ENCODE measurements at places on chromosomes 3 and 15.

- DNase-seq = peak; percentile 94
Measured at GRCh38 chr15:101675015-101675414, 22.8 kb upstream of the TM2D3 start.

DNA sequence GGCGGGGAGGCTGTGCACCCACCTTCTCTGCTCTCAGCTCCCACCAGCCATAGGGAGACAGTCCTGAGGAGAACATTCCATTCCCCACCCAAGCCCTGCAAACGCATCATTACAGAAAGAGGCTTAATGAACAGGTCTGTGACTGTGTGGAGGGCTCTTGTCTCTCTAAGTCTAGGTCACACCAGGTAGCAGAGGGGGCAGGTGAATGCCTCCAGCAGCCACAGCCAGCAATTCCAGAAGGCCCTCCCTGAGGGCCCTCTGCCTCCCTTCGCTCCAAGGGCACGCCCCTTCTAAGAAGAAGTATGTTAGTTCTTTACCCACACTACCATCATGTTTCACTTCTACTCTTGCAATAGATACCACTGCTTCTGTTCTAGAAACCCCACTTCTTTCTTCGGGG, 217.5 kb upstream of the BHLHE40 start:
- no peak for DNase-seq

DNA sequence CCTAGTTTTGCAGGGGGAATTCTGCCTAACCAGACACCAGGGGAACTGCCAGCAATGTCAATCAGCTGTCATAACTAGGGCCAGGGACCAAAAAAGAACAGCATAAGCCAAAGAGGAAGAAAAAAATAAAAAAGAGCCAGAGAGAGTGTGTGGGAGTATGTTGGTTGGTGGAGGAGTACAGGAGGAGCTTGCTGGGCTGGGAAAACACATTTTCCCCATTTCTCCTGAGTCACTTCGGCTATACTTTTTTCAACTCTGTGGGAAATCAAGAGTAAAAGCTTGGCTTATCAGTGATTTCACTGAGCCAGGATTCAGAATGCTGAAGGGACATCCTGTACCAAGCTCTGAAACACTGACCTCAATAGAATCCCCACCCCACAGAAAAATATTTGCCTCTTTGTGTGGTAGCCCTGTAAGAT, 144.7 kb upstream of the DPH6 start:
- DNase-seq = peak; percentile 64

- DNase-seq = no peak
Measured at GRCh38 chr3:157065201-157065600, 94.7 kb downstream of the CCNL1 start.

- DNase-seq = no peak
Measured at GRCh38 chr3:56190130-56190529, 278.1 kb downstream of the ERC2 start.

DNA sequence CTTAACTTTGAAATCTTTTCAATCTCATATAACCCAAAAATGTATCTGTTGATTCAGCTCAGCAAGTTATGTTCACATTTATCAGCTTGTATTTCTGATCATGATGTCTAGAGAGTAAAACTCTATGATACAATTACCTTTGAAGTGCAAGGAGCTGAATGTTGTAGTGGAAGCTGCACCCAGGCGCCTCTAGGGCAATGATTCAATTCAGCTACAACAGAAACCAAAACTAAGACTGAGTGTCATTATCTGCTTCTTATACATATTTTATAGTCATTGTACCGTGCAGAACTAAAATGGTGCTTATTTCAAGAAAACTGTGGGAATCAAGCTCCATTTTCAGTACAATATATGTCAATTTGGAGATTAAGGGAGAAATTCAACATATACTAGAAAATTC, 1237.5 kb downstream of the ZPLD1 start:
- no peak for DNase-seq

DNA sequence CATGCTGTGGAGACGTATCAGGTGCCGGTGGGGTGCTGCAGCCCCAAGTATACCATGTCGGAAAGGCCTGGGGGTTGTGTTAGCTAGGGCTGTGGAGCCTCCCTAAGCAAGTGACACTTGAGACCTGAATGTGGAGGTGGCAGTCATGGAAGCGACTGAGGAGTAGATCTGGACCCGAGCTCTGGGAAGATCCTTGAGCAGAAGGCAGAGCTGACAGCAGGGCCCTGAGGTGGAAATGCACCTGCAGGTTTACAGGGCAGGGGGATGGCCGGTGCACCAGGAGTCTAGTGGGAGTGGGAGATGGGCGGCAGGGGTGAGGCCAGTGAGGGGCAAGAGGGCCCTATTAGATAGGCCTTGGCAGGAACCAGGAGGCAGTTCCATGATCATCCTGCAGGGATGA, 91.8 kb upstream of the PLXNA1 start:
- DNase-seq = no peak

DNA sequence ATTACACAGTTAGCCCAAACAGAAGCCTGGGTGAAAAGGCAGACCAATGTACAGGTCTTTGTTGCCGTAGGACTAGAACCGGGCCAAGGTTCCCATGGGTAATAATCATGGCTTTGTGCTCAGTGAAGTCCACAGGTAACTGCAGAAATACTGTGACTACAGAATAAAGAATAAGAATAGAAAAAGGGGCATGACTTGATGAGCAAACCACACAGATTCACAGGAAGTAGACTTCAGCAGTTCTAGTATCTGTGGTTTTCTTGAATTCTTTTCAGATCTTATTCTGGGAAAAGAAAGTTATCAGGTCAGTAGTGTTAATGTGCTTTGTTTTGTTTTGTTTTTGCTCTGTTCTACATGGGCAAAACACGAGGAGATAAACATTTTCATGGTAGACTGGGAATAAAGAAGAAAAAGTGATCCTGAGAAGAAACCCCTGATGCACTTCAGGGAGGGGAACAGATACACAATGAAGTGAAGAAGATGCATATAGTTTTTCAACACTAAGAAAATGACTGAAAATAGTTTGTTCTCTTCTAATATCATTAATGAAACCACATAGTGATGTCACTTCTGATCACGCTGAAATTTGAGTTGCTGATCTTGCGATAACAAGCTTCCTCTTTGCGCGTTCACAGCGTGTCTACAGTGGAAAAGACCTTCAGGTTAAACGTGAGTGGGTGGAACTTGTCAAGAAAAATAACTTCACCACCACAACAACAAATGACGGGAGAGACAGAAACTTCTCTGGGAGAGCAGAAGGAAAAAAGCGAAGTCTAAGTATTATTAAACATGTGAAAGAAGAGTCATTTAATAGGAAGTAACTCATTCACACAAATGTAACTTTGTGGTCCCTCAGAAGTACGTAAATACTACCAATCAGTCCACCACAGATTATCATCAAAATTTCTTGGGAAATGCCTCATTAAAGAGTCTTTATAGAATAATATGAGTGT, 315.8 kb upstream of the SATB1 start:
- no peak for DNase-seq

GRCh38 chr15:82039871-82040270, 5.9 kb downstream of the MEX3B start:
- DNase-seq = no peak

DNA sequence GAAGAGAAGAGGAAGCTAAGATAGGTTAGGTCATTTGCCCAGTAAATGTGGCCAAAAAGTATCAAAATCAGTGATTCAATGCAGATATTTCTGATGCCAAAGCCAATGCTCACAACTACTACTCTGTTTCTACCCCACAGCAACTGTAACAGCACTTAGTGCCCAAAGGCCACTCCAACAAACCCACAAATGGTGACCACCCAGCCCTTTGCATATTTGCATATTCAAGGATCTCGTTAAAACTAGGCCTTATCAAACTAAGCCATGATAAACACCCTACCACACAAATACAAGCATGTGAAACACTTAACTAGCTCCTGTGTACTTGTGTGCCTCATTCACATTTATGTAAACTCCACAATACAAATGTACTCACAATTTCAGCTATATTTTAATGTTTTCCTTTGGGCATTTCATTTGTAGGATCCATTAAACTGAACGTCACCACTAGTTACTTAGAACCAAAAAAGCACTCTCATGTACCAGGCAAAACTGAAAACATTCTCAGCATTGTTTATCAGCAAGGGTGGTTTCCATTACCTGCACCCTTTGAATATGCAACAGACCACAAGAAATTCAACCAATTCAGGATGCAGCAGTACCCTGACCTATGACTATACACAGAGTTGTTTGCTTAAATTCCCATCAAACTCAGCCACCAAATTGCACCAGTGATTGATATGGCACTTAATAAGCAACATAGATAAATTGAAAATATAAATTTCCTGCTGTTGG, 111.2 kb upstream of the STT3B start:
- no peak for DNase-seq

- no peak for DNase-seq
Measured at GRCh38 chr15:57743424-57743823, 36.9 kb downstream of the POLR2M start.

GRCh38 chr15:57521503-57521902, 70.2 kb upstream of the MYZAP start:
- DNase-seq = no peak

GRCh38 chr15:58298879-58299850, 132.6 kb upstream of the LIPC start:
- DNase-seq = peak; percentile 46

GRCh38 chr15:40915679-40916078, 13.5 kb upstream of the DLL4 start:
- no peak for DNase-seq

- peak; percentile 35 for DNase-seq
Measured at GRCh38 chr3:173371848-173372487, 25.6 kb upstream of the NLGN1 start.

GRCh38 chr3:36428445-36428844, 48.1 kb downstream of the STAC start:
- DNase-seq = no peak

GRCh38 chr3:179933080-179933479, 103.7 kb downstream of the PEX5L start:
- DNase-seq = no peak

DNA sequence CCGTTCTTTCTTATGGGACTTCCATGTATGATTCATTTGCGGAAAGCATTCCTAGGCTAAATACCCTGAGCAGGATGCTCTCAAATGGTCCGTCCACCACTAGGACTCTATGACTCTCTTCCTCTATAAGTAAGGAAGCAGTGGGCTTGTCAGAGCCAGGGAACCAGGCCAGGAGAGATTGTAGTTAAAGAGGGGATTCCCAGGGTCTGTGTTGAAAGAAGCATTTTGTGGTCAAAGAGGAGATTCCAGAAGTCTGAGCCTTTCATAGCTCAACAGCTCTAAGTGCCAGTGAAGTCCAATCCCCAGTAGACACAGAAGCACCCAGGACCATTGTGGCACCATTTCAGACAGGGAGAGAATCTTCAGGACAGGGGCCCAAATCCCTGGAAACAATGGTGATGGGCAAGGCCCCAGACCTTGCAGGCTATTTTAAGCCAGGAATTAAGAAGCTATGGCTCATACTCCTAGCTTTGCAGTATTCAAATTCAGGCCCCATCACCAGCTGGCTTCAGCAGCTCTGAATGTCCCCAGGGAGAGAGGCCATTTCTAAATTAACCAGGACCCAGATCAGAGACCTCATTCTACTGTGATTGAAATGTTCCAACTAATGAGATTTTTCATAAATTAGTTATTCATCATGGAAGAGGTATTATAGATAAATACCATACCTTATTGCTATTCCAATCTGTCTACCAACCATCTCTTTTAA, 81.7 kb downstream of the CD47 start:
- peak; percentile 90 for DNase-seq

GRCh38 chr3:87498358-87499080, 222.1 kb upstream of the POU1F1 start:
- no peak for DNase-seq

DNA sequence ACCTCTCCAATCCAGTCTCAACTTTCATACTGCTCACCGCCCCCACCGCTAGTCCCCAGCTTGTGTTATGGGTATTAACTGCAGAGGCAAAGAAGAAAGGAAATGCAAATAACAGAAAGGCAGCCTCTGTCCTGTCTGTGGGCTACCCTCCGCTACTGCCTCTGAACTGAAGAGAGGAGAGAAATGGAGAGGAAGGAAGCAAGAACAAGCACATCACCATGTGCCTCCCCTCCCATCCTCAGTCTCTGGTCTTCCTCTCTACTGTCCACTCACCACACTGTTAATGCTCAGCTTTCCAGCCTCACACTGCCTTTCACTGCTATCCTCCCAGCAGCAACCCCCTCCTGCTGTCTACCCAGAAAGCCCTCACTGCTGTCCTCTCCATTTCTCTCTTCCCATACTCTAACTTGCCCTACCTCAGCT, 139.0 kb upstream of the SLC2A2 start:
- no peak for DNase-seq

GRCh38 chr3:31343075-31343474, 189.7 kb upstream of the STT3B start:
- peak; percentile 22 for DNase-seq

DNA sequence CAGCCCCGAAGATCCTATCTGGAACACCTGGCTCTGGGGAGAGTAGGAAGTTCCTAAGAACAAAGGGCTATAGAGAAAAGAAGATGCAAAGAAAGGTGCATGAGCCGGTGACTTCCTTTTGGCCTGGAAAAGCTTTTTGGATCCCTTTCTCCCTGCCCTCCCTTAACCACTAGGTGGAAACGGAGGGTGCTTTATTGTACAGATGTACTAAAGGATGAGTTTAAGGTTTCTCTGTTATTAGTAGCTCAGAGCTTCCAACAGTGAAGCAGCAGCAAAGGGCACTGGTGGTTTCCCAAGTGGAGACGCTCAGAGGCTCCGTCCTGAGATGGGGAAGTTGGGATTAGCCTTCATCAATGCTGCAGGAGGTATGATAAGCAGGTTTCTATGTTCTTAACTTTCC, 5.9 kb upstream of the ADGRG7 start:
- peak; percentile 35 for DNase-seq

GRCh38 chr3:22922317-22922716, 280.8 kb upstream of the UBE2E2 start:
- DNase-seq = peak; percentile 3

DNA sequence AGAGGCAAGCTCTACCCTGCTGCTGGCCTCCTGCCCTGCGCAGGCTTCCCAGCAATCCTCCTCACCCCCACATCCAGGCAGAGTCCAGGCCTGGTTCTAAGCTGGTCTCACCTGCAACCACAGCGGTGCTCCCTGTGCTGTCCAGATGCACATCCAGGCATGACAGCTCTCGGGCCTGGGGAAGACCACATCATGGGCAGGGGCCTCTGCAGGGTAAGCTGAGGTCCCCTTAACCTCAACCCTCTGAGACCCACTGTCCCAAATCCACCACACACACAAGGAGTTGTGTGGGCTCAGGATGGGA, 10.8 kb downstream of the PLA2G4D start:
- DNase-seq = no peak
